ENCODE measurements at places on chromosomes 13 and 19.

DNA sequence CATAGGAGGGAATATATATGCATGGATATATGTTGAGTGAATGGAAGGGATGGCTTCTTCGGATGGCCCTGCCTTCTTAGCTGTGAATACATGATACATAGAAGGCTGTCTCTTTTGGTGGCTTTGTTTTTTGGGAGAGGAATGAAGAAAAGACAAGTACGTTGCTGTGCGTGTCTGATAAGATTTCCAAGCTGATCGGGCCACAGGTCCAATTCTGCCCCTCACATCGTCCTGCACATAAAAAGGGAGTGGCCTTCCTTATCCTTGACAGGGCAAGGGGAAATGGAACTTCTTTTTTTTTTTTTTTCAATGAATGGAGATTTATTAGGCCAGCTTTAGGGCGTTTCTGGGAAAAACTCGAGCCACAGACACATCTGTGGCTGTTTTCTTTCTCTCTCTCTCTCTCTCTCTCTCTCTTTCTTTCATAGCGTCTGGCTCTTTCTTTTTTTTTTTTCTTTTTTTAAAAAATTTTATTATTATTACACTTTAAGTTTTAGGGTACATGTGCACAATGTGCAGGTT, 103.8 kb upstream of the SPATA13 start:
- no peak for DNase-seq

- DNase-seq: no peak
These were observed 3.1 kb downstream of the A1BG start for GRCh38 chr19:58350001-58350861.

- no peak for DNase-seq
These were observed 60.1 kb downstream of the RNASEH2B start for GRCh38 chr13:50969691-50970090.

GRCh38 chr19:39296055-39296645, at the start of gene IFNL1:
IFNL1 (plus strand) TSS chr19:39296407; CDS start chr19:39296422, 15 bp downstream.
- no peak for DNase-seq

DNA sequence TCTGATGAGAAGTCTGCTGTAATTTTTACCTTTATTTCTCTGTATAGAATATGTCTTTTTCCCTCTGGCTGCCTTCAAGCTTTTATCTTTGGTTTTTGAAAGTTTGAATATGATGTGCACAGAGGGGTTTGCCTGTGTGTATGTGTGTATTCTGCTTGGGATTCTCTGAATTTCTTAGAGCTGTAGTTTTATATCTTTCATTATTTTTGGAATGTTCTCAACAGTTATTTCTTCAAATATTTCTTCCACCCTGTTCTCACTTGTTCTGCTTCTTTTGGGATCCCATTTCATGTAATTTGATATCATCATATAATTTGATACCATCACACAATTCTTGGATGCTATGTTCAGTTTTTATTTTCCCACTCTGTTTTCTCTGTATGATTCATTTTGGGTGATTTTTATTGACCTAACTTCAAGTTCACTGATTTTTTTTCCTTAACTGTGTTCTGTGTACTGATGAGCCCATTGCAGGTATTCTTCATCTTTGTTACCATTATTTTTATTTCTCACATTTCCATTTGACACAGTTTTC, 7.5 kb downstream of the COG3 start:
- no peak for DNase-seq

- no peak for DNase-seq
These were observed 13.2 kb downstream of the PGLS start for GRCh38 chr19:17524651-17525050.

- no peak for DNase-seq
These were observed 22.0 kb downstream of the LDLR start for GRCh38 chr19:11111117-11111770.

DNA sequence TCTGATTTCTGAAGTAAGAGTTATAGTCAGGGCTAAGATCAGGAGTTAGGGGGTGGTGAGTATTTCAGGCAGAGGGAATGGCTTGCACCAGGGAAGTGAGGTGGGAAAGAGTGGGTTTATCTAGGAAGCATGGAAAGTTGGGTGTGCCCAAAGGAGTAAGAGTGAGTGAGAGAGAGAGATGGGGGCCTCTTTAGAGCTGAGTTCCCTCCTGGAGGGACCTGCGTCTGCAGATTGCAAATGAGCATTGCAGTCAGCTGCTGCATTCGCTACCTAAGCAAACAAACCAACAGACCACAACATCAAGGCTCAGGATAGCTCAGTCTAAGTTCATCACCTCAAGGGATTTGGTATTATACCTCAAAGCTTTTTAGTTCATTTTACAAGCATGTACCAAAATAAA, 405.8 kb downstream of the FGF9 start:
- no peak for DNase-seq

DNA sequence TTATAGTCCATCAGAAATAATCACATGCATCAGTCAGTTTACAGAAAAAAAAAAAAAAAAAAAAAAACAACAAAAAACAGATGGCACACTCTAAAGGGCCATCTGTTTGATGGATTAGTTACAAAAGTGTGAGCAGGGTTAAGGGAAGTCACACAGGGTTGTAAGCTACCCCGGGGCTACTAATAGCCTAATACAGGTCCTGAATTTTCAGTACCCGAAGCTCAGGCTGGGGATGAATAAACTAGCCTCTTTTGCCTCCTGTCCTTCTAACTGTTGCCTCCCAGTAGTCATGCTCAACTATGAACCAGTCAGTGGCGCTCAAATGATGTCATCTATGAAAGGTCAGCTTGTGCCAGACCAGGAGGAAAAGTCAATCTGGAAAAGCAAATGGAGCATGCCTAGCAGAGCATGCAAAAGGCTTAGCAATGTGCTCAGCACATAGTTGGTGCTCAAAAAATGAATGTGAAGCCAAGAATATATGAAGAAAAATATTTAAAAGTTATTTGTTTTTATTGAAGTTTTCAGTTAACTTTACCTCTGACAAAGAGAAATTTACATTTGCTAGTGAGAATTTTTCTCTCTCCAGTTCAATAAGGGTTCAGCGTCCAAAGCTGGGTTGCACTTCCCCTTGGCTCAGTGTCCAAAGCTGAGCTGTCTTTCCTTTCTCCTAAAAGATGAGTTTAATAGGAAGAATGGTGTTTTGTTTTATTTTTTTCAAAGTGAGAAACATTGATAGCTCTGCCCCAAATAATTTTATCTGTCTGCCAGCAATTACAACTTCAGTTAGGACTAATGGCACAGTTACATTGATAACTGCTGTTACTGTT, 30.8 kb upstream of the LRCH1 start:
- no peak for DNase-seq

GRCh38 chr19:4586691-4587090, 27.2 kb upstream of the SEMA6B start:
- no peak for DNase-seq

GRCh38 chr19:14482172-14482941, 7.2 kb upstream of the PTGER1 start:
- DNase-seq: no peak

DNA sequence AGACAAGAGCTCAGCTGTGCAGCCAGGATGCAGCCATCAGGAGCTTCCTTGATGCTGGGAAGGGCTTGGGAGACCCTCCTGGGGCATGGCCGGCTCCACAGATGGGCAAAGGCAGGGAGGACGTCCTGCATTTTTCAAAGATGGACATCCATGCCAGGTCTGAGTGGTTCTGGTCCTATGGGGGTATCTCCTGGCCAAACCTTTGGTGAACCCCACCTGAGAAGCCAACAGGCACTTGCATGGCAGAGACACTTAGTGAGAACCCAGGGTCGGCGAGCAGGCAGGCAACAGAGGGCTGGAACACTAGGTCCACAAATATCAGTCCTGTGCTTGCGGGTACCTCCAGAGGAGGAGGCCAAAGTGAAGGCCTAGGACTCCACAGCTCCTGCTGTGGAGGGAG, 70.0 kb downstream of the KCTD15 start:
- DNase-seq: no peak

DNA sequence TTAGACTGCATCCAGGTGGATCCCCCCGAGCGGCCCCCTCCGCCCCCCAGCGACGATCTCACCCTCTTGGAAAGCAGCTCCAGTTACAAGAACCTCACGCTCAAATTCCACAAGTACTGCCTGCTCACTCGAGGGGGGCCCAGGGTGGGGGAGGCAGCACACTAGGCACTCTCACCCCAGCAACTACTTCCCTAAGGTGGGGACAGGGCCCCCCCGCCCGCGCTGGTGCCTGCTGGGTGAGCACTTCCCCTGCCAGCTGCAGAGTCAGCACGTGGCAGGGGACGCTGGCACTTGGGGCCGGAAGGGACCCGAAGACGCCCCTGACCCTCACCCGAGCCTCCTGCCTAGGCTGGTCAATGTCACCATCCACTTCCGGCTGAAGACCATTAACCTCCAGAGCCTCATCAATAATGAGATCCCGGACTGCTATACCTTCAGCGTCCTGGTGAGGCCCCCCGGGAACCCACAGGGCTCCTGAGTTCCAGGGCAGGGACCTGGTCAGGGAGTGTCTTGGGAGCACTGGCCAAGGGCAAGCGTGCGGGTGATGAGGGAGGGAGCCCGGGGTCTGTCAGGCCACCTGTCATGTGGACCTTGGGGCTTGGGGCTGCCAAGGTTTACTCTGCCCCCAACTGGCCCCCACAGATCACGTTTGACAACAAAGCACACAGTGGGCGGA, 5.2 kb downstream of the MCOLN1 start:
- no peak for DNase-seq

GRCh38 chr19:33470686-33471085, 50.9 kb downstream of the PEPD start:
- DNase-seq: no peak

DNA sequence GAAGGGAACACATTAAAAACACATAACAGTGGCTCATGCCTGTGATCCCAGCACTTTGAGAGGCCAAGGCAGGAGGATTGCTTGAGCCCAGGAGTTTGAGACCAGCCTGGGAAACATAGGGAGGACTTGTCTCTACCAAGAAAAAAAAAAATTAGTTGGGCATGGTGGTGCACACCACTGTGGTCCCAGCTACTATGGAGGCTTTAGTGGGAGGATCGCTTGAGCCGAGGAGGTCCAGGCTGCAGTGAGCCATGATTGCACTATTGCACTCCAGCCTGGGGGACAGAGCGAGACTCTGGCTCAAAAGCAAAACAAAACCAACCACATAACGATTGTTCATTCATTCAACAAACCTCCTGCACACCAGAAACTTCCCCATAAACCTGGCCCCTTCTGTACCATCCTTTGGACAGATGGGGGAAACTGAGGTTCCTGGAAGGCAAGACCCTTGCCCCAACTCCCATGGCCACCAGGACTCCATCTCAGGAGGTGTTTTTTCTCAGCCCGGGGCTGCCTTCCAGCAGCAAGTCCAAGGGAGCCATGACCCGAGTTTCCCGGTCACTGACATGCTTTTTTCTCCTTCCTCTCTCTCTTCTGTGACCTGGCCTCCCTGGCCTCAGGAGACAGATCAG, 4.3 kb downstream of the FOSB start:
- no peak for DNase-seq

DNA sequence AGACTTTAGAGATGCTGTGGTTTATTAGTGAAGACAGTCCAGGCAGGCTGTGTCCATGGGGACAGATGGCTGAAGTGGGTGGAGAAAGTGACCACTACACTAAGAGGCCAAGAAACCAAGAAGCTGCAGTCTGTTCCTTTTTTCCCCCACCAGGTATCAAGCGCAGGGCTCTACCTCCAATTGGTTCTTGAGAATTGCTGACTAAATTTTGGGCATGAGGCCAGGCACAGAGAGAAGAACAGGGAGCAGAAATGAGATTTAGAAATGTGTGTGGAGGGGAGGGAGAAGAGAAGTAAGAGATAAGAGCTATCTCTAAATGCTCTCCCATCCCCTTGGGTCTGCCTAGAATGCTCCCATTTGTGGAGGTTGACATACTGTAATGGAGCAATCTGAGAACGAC, 12.3 kb upstream of the CYSLTR2 start:
- DNase-seq: no peak

DNA sequence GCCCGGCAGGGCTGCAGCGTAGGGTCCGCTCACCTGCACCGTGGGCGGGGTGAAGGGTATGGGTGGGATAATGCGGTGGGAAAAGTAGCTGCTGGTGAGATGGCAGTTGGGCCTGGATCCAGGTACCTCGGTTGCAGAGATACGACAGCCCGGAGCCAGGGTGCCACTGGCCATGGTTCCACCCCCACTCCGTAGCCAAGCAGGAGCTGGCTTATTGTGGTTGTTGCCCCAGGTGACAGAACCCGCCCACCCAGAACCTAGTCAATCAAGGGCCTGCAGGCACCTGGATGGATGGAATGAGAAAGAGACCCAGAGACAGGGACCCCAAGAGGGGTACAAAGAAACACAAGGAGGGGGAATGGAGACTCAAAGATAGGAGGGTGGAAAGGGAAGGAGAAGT, 3.5 kb upstream of the LHB start:
- no peak for DNase-seq

- DNase-seq: peak; percentile 72
These were observed 64.9 kb downstream of the GADD45B start for GRCh38 chr19:2540646-2541454.

DNA sequence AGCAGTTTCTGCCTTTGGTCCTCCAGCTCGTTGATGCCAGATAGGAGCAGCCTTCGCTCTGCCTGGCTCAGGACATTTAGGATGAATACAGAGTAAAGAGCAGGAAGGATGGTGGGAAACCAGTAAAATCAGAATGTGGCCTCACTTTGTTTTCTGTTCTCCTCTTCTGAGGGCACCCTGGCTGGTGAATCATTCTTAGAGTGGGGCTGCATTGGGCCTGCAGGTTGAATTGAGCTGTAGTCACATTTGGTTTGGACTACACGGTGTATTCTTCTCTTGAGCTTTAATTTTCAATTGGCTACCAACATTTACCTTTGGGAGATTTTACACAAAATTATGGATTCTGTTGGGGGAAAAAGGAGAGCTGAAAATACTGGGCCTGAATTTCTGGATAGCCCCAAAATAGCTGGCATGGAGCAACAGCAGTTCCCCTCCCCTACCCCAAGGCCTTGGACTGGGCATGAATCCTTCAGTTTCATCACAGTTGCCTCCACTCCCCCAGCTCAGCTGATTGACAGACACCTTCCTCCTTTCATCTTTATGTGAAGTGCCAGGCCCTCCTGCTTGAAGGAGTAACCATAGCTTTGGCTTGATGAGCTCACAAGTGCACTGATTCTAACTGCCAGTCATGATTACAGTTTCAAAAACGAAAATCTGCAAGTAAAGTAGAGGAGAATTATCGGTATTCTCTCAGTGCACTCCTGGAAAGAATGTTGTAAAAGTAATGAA, 24.3 kb downstream of the ERCC5 start:
- DNase-seq: no peak

DNA sequence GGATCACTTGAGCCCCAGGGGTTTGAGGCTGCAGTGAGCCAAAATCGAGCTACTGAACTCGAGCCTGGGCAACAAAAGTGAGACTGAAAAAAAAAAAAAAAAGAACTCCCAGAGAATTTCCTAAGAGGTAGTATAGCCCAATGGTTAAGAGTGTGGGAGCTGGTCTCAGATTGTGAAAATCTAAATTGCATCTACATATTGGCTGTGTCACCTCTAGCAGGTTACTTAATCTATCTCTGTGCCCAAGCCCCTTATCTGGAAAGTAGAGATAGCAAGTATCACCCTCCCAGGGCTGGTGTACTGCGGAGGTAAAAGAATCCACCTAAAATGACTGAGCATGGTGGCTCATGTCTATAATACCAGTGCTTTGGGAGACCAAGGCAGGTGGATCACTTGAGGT, 3.7 kb upstream of the PLAUR start:
- no peak for DNase-seq

All from colonic mucosa (tissue), 4 donors.